T47D (cell line): ENCODE measurements at places on chromosomes 16 and 17.
A peak's percentile ranks its signal among the peaks of the same experiment; 100 is the strongest.

DNA sequence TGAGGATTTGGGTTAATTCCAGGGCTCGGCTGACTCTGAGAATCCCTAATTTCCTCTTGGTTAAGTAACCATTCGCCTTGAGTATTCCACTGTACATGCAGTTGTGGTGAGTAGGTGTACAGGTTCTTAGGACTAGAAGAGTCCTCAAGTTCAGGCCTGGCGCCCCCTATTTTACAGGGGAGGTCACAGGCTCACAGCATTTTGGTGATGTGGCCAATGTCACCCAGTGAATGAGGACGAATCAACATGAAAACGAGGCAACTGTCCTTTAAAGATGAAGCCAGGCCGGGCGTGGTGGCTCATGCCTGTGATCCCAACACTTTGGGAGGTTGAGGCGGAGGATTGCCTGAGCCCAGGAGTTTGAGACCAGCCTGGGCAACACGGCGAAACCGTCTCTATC, 55.4 kb downstream of the ABCC6 start:
- DNase-seq: no peak

GRCh38 chr17:59254742-59255141, 34.4 kb downstream of the GDPD1 start:
- DNase-seq: peak; percentile 47

- no peak for DNase-seq
Observed at GRCh38 chr17:80947200-80947940, 44.3 kb upstream of the CHMP6 start.

GRCh38 chr16:47965439-47965838, 190.4 kb downstream of the ABCC12 start:
- DNase-seq: no peak

DNA sequence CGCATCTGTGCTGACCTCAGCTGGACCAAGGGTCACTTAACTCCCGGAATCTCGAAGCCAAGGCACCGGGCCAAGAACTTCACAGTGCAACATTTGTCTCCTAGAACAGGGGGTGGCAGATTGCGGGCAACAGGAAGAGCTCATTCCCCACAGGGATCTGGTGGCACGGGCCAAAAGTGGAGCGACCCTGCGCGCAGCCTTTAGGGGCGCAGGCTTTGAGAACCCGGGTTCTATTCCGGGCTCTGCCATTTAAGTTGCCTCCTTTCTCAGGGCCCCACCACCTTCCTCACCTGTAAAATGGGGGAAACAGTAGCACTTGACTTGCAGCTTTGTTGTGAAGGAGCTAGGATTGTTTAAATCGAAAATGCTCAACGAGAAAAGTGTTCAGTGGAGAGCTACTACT, 651 bp downstream of the SHMT1 start:
- DNase-seq: peak; percentile 52

DNA sequence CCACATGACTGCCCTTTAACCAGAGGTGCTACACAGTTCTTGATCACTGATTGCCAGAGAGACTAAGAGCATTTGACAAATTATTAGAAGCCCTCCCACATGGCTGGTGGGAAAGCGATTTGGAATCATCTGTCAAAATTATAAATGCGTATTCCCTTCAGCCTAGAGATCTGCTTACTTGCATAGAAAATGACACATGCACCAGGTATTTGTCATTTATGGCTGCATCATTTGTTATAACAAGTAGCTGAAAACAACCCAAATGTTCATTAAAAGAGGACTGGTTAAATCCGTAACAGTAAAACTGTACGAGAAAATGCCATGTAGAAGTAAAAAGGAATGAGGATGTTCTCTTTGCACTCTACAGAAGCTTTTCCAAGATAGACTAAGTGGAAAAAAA, 21.4 kb downstream of the BCO1 start:
- no peak for DNase-seq

DNA sequence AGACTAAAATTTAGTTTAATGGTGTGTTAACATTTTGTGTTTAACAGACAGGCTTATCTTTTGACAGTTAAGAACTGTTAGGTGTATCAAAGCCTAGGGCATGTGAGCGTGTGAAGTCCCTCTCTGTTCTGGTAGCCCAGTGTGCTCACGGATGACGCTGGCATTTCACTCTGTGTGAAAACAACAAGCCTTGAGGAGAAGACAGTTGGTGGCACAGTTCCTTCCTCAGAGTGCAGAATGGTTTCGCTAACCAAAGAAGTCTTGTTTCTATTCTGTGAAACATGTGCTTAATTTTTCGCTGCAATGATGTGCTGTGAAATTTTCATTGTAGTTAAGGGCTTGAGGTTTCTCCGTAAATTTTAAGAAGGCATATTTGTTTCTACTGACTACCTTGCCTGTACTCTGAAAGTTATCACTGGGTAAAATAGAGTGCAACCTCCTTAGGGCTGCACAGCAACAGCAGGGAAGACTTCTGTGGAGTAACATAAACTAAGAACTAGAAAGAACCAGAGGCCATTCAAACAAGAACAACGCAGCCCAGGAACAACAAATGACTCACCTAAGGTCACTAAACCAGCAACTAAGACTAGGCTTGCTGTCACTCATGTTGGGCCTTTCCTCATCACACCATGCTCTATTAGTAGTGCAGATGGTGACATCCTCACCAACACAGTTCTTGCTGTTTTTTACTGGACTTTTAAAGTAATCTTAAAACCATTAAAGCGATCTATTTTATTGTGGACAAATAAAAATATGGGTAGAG, 33.4 kb downstream of the BRD7 start:
- no peak for DNase-seq

- no peak for DNase-seq
Observed at GRCh38 chr17:77746393-77746792, 212.1 kb upstream of the TNRC6C start.

GRCh38 chr16:53518550-53519416, 15.8 kb upstream of the AKTIP start:
- DNase-seq: no peak

GRCh38 chr16:87974178-87974577, 22.9 kb downstream of the BANP start:
- no peak for DNase-seq

GRCh38 chr16:17270111-17270510, 200.6 kb downstream of the XYLT1 start:
- DNase-seq: no peak

- peak; percentile 81 for DNase-seq
Observed at GRCh38 chr16:81745704-81746558, 33.2 kb upstream of the PLCG2 start.

DNA sequence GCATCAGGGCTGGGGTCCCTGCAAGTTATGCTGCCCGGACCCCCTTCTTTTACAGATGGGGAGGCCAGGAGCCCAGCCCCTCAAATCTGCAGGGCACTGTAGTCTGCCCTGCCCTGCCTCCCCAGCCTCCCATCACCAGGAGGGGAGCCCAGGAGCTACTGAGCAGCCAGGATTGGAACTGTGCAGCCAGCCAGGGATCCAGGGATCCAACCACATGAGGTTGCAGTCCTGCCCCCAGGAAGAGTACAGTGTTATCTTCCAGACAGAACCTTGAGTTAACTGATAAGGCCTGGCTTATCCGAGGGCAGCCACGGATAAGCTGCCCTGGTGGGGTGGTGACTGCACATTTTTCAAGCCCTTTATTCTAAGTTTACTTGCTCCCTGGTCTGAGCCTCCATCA, 11.4 kb upstream of the NDRG4 start:
- no peak for DNase-seq

GRCh38 chr17:19876529-19877161, 8.9 kb upstream of the ULK2 start:
- no peak for DNase-seq

- no peak for DNase-seq
Observed at GRCh38 chr16:19844945-19845641, 39.6 kb downstream of the GPRC5B start.
